Cardiac fibroblast (primary cell): ENCODE measurements at places on chromosomes 1 and 21.

DNA sequence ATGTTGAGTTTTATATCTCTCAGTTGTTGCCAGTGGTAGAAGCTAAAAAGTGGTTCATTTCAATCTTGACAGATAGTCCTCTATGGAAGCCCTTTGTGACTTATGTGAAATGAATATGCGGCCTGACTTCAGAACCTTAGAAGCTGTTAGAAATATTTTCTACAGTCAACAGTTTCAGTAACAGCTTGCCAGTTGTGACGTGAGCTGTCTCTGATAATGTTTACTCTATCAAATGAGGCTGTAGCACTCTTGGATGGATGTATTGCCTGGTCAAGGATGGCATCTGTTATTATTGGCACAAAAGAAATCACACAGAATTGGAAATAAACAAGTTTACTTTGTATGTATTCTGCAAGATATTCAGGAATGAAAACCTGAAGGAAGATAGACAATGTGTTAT is 31.9 kb downstream of the SNX7 start:
- no peak for DNase-seq

GRCh38 chr1:5223206-5223605 is 568.8 kb downstream of the AJAP1 start:
- DNase-seq, result no peak

- no peak for DNase-seq
These were observed 766 bp downstream of the ATP2B4 start for GRCh38 chr1:203627398-203627797.

- peak; percentile 15 for DNase-seq
These were observed 75.2 kb downstream of the NTPCR start for GRCh38 chr1:233025567-233025966.

- DNase-seq, result no peak
These were observed 11.7 kb upstream of the FCMR start for GRCh38 chr1:206933333-206933945.

GRCh38 chr21:36477001-36477400 is 2.9 kb downstream of the CLDN14 start:
- no peak for DNase-seq
